Right atrium auricular region (tissue), 2 donors: ENCODE measurements at places on chromosomes 11 and 22. TPM values are rescaled to one million over a fixed set of nuclear protein-coding genes. Genes with fewer than 3 reads are reported as not detected.

Gene KLHDC7B
- not detected for total RNA-seq

Gene PNPLA5
- not detected for total RNA-seq

Gene POU2AF3
- not detected for total RNA-seq

Gene B4GALNT4
- total RNA-seq = not detected

Gene MLC1
- total RNA-seq = 0.71 TPM

Gene HTR3A
- 0.24 TPM for total RNA-seq

Gene DDI1
- not detected for total RNA-seq

Gene TBX10
- total RNA-seq = not detected

Gene UPK3A
- total RNA-seq = not detected

DNA sequence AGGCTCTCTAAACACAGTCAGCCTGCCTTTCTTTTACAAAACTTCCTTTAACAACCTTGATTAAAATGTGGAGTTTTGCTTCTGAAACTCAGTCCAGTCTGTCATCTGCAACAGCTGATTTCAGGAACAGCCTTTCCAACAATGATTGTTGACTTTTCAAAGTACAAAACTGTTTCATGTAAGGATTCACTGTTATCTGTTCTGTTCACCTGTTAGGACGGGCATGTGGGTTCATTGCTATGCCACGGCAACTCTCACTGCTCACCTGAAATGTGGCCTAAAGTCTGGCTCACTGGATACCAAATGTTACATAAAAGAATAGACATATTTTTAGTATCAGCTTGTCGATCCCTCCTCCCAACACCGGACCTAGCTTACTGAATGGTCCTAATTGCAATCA lies 242.8 kb downstream of the LUZP2 start:
- DNase-seq = no peak

- DNase-seq = no peak
Observed at GRCh38 chr11:125455851-125456250, 40.2 kb downstream of the FEZ1 start.

- no peak for DNase-seq
Observed at GRCh38 chr11:65438257-65439151, 15.9 kb downstream of the NEAT1 start.

DNA sequence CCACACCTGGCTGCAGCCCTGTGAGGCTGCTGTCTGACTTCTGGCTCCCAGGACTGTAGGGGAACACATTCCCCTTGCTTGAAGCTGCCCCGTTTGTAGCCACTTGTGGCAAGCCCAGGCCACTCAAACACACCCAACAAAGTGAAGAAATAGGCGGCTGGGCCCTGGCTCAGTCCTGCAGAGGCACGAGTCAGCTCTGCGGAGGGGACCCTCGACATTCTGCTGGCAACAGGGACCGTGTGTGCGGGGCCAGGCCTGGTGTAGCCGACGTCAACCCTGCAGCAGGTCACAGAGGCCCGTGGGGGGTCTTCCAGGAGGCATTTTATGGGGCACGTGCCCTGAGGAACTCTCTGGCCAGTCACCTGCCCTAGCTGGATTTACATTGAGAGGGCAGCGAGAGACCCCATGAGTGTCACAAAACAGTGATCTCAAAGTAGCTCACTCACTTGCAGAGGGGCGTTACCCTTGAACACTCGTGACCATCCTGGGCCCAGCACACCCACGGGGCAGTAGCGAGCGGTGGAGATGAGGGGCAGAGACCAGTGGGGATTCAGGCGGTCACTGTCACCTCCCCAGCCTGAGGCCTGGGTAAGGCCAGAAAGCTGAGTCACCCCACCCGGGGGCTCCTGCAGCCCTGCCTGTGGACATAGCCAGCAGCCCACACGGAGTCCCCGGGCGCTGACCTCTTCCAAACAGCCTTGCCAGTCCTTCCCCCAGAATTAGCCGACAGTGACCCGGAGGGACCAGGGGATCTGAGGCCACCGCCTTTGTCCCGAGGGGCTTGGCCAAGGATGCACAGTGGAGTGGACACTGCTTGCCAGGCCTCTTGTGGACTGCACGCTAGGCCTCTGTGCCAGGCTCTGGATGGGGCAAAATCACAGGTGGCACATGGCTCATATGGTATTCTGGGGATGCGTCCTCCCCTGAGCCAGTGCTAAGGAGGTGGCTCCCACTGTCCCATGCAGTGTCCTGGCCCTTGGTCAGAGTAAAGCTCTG lies 139.5 kb downstream of the CTTN start:
- DNase-seq = no peak

GRCh38 chr11:116403794-116404461 lies 368.9 kb downstream of the BUD13 start:
- no peak for DNase-seq

GRCh38 chr22:36287881-36288515 lies 35.1 kb downstream of the APOL1 start:
- no peak for DNase-seq

- no peak for DNase-seq
Observed at GRCh38 chr11:28250192-28250591, 142.0 kb downstream of the METTL15 start.

DNA sequence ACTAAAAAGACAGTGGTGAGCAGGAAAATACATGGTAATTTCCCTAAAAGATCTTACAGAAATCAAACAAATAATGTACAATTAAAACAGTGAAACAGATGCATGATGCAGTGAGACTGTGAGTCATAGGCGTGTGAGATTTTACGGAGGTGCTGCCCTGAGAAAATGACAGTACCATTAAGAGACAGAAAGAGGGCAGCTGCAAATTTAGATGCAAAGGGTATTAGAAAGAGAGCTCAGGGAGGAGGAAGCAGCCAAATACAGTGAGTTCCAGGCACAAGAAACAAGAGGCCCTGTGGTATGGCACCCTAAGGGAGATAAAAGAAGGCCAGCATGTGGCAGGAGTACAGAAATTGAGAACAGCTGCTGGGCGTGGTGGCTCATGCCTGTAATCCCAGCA lies 88.5 kb upstream of the FIBIN start:
- no peak for DNase-seq

- DNase-seq = no peak
Observed at GRCh38 chr11:1948389-1948788, 1.3 kb downstream of the MRPL23 start.

GRCh38 chr11:70486731-70487130 lies 88.4 kb downstream of the CTTN start:
- DNase-seq = no peak

GRCh38 chr11:62719302-62719978 lies 7.8 kb downstream of the HNRNPUL2 start:
- no peak for DNase-seq

DNA sequence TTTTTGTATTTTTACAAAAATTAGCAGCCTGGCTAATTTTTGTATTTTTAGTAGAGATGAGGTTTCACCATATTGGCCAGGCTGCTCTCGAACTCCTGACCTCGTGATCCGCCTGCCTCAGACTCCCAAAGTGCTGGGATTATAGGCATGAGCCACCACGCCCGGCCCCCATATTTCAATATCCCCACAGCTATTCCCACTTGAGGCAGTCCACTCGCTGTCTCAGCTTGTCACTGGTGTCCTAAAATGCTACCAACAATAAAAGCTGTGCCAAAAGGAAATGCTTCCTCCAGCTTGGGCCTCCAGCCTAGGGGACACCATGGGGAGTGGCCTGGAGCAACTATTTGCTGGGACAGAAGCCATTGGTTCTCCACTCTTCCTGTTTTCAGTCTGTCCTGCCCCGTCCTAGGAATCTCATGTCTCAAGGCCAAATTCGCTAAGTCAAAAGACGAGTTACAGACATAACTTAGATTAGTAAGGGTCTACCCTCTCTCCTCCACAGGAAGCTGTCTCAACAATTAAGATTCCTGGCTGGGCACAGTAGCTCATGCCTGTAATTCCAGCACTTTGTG lies 7.3 kb upstream of the SPINDOC start:
- peak; percentile 59 for DNase-seq

DNA sequence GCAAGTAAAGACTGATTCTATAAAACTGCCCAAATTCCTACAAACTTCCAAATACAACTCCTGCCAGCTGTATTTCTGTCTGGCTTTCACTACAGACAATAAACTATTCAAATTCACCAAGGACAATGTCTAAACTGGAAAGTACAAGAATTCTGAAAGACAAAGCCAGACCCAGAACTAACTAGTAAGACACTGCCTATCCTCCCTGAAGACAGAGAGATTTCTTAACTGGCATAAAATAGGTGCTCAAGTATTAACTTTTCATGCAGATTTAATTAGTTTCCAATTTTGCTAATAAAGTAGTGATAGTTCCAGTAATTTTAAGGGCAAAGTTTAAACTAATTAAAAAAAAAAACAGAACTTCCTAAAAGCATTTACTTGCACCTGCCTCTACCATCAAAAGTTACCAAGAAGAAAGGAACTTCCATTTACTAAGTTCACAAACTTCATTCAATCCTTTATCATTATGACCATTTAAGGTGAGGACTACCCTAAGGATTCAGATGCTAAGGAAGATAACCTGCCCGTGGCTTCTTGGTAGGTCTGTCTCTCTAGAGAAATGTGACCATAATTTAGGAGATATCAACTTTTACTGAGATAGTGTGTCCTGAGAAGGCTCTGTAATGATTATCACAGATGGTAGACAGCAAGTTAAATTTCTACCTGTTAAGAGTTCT lies 45.2 kb downstream of the CELF1 start:
- no peak for DNase-seq

DNA sequence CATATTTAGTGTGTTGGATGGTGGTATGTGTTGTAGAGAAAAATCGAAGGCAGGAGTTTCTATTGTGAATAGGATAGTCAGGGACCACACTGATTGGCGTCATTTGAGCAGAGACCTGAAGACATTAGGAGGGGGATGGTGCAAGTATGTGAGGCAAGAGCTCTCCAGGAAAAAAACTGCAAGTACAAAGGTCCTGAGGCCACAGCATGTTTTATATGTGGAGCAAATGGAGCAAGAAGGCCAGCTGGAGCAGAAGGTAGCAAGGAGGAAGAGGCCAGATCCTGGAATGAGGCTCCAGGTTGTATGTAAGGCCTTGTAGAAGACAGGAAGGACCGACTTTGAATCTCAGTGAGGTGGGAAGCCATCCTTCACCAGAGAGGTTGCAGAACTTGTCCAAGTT lies 14.2 kb upstream of the MICALL1 start:
- no peak for DNase-seq

GRCh38 chr11:27119396-27119795 lies 78.8 kb downstream of the BBOX1 start:
- DNase-seq = no peak

DNA sequence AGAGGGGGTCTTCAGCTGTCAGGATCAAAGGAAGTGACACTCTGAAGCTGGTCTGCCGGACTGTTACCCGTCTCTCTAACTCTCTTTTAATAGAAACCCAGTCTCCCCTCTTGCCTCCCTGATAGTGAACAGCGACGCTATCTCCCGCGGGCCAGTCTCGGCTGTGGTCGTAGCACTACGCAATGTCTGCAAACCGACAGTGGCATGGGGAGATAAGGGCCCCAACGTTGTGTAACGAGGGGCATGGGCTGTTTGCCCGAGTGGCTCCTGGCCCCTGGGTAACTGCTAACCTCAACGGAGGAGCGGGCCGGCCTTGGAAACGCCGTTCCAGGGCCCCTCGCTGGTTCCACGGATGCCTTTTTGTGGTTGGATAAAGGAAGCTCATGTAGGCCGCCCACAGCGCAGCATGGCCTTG lies 23.3 kb downstream of the ZBTB16 start:
- no peak for DNase-seq

DNA sequence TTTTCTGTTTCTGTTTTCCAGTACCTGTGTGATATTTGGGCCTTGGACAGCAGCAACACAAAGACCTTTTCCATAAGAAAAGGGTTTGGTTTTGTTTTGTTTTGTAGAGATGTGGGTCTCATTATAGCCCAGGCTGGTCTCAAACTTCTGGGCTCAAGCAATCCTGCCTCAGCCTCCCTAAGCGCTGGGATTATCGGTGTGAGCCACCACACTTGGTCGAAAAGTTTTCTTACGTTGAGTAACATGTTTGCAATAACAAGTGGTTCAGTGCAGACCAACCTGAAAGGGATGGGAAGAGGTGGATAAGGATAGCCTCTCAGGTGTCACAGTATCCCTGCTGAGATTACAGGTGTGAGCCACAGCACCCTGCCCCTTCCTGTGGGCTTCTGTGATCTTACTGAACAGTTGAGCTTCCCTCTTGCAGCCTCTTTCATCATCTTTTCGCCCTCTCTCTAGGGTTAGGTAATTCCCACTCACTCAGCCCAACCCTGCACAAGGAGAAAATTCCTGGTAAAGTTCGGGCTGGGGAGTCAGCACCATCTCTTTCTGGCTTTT lies 3.5 kb upstream of the MRPL48 start:
- no peak for DNase-seq

DNA sequence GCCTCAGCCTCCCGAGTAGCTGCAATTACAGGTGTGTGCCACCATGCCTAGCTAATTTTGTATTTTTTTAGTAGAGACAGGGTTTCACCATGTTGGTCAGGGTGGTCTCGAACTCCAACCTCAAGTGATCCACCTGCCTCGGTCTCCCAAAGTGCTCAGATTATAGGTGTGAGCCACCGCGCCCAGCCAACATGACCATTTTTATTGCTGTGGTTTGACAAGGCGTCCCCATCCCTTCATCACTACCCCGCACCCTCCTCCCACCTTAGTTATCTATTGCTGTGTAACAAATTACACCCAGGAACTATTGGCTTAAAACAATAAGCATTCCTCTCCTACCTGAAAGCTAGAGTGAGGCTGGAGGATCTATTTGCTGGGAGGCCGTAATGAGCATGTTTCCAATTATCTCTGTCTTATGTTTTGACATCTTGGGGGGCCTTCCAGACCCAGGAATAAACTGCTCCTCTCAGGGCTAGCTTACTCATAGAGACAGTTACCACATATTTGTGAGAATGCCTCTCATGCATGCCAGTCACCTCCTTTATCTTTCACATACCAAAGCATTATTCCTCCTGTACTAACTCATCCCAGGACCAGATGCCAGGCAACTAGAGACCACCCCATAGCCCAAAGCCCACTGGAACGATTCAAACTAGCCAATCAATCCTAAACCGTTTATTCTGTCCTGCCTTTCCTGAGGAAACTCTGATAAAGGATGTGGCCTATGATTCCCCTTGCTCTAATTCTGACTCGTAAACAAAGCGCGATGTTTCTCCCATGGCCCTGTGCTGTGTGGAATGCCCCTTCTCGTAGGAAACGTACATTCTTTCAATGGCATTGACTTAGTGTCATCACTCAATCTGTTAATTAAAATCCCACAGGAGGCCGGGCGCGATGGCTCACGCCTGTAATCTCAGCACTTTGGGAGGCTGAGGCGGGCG lies 19.4 kb downstream of the SNU13 start:
- DNase-seq = no peak

DNA sequence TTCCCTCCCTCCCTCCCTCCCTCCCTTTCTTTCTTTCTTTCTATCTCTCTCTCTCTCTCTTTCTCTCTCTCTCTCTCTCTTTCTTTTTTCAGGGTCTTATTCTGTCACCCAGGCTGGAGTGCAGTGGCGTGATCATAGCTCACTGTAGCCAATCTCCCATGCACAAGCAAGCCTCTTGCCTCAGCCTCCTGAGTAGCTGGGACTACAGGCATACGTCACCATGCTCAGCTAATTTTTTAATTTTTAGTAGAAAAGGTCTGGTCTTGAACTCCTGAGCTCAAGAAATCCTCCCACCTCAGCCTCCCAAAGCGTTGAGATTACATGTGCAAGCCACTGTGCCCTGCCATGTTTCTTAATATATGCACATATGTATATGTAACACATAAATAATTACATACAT lies 19.0 kb downstream of the TSKU start:
- peak; percentile 32 for DNase-seq

GRCh38 chr11:134702827-134703226 lies 290.8 kb upstream of the B3GAT1 start:
- no peak for DNase-seq

- no peak for DNase-seq
Observed at GRCh38 chr11:47398011-47398410, 10.4 kb upstream of the SLC39A13 start.

- DNase-seq = no peak
Observed at GRCh38 chr11:111555255-111555654, 14.7 kb downstream of the LAYN start.

GRCh38 chr11:94046796-94047195 lies 25.6 kb downstream of the HEPHL1 start:
- DNase-seq = no peak
